ENCODE measurements at places on chromosomes 3 and 15. TPM values are rescaled to one million over a fixed set of nuclear protein-coding genes. Genes with fewer than 3 reads are reported as not detected.

GRCh38 chr15:31468911-31469785 lies 142.5 kb downstream of the KLF13 start:
- no peak for DNase-seq

GRCh38 chr3:195261925-195262324 lies 9.0 kb downstream of the XXYLT1 start:
- no peak for DNase-seq

GRCh38 chr3:121232309-121233225 lies 313.2 kb downstream of the POLQ start:
- DNase-seq: no peak

GRCh38 chr3:8856721-8857120 lies 87.3 kb upstream of the OXTR start:
- DNase-seq: peak; percentile 61

The UROC1 gene
- polyA plus RNA-seq: not detected

DNA sequence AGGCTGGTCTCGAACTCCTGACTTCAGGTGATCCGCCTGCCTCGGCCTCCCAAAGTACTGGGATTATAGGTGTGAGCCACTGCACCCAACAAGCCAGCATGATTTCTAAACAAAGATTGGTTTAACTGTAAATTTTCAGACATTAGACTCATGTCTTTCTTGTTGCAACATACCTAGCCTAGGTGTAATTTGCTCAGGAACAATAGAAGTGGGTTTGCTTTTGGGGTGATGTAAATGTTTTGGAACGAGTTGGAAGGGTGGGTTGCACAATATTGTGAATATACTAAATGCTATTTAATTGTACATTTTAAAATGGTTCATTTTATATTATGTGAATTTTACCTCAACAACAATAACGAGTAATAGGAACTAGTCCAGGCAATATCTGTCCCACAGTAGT lies 7.1 kb downstream of the CCR4 start:
- DNase-seq: no peak

DNA sequence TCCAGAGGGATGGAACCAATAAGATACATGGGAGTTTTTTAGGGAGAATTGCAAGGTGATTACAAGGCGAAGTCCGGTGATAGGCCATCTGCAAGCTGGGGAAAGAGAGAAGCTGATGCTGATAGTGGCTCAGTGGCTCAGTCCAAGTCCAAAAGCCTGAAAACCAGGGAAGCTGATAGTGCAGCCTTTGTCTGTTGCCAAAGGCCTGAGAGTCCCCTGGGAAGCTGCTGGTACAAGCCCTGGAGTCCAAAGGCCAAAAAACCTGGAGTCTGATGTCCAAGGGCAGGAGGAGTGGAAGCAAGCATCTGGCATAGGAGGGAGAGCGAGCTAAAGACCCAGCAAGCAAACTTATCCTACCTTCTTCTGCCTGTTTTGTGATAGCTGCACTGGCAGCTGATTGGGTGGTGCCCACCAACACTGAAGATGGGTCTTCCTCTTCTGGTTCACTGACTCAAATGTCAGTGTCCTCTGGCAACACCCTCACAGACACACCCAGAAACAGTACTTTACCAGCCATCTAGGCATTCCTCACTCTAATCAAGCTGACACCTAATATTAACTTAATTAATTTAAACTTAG lies 16.7 kb downstream of the TFG start:
- DNase-seq: no peak

The WDR82 gene
- 16.1 TPM for polyA plus RNA-seq

- no peak for DNase-seq
Measured at GRCh38 chr3:52406231-52406661, 38.7 kb downstream of the SEMA3G start.

The ALDH1A3 gene
- 4.8 TPM for polyA plus RNA-seq

The IMPG2 gene
- polyA plus RNA-seq: not detected

GRCh38 chr3:64291956-64292355 lies 66.7 kb upstream of the PRICKLE2 start:
- DNase-seq: peak; percentile 92

The CHRNA7 gene
- not detected for polyA plus RNA-seq

DNA sequence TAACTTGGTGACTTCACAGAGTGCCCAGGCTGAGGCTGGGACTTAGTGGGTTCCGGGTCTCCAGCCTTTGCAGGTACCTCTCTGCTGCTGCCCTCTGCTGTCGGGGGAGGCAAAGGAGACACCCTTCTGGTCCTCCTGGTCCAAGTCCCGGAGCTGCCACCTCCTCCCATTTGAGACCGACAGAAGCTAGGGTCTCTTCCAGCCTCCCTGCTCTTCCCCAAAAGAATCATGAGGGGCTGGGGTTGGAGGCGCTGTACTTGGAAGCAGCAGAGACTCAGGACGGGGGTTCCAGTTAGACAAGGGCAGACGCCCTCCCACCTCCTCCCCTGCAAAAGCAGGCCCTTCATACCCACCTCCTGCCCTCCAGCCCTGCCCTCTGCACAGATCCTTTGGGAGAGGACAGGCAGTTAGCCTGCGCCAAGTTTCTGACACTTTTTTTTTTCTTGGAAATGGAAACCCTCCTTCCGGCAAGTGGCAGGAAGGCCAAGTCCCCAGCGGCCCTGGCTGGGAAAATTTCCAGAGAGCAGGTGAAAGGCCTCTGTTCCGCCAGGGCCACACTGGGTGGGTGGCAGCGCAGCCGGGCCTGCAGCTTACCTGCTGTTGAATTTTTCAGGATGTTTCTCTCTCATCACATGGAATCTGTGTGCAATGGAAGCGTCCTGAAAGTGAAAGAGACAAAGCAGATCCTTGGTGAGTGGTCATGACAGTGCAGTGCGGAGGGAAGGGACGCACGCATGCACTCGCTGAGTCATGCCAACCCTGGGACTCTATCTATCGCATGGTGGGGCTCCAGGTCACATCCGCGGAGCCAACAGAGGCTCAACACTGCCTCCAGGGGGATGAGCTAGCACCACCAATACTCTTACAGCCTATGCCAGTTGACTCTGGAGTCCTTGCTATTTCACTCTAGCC lies 119.9 kb downstream of the DGKG start:
- peak; percentile 39 for DNase-seq

The SCAMP5 gene
- polyA plus RNA-seq: 0.23 TPM

- no peak for DNase-seq
Measured at GRCh38 chr15:76346669-76347481, 10.3 kb downstream of the ISL2 start.

DNA sequence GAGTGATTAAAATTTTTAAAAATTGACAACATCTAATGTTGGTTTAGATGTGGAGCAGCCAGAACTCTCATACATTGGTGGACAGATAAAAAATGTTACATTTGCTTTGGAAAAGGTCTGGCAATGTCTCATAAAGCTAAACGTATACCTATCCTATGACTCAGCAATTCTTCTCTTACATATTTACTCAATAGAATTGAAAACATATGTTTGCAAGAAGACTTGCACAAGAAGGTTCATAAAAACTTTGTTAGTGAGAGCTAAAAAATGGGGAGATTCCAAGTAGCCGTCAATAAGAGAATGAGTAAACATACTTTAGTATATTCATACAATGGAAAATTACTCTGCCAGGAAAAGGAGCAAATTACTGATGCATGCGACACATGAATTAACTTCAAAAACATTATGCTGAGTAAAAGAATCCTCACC lies 30.0 kb downstream of the MASP1 start:
- peak; percentile 96 for DNase-seq

Measured in GM23248 (cell line).